ENCODE measurements at places on chromosomes 5 and 9.

- peak; percentile 84 for DNase-seq
Observed at GRCh38 chr5:172187118-172188032, 649 bp downstream of the STK10 start.

DNA sequence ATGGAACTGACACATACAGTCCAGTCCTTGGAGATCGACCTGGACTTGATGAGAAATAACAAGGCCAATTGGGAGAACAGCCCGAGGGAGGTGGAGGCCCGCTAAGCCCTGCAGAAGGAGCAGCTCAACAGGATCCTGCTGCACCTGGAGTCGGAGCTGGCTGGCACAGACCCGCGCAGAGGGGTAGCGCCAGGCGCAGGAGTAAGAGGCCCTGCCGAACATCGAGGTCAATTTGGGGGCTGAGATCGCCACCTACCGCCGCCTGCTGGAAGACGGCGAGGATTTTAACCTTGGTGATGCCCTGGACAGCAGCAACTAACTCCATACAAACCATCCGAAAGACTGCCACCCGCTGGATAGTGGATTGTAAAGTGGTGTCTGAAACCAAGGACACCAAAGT, 1610.1 kb upstream of the ACO1 start:
- peak; percentile 54 for DNase-seq

DNA sequence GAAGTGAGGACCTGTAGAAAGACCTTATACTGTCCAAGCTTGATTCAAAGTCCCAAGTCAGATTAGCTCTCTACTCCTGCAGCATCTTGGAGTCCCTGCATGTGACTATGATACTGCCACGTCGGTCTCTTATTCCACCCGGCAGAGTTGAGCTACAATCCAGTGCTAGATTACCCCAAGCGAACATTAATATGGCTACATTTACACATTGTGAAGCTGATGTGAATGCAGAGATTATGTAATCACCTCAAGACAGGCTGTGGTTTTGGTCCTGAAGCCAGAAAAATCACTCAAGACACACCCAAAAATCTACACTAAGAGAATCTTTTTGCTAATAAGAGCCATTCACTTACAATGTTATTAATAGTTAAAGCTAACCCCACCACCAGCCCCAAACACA, 116.7 kb downstream of the GNA14 start:
- DNase-seq, result no peak

DNA sequence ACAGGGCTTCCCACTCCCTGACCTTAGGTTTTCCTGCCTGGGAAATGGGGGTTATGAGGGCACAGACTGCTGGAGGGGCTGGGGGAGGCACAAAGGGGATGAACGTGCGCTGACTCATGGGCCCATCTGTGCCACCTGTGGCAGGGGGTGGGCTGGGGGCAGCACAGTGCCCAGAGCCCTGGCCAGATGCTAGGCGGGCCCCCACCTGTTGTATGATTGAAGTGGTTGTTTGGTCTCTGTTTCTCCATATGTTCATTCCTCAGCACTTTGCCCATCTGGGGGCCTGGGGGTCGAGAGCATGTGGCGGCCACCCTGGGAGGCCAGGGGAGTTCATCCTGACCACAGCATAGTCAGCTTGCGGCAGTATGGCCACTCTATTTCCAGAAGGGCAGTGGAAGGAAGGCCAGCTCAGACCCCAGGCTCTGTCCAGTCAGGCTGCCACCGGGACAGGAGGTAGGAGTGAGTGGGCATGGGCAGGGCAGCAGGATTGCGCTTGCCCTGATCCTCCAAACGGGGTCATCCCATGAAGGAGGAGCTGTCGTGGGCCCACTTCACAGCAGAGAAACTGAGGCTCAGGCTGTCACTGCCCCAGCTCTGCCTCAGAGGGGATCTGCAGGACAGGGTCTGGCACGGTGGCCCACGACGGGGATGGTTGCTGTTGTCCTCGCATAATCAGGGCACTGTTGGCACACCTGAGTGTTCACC, 841 bp upstream of the NINJ1 start:
- no peak for DNase-seq
